Activated CD4-positive, CD25-positive, alpha-beta regulatory T cell treated with anti-CD3 and anti-CD28 coated beads, Interleukin-2, amount 50 U/mL, for 16 hours (primary cell): ENCODE measurements at places on chromosomes 6 and 20.

- DNase-seq, result no peak
These were observed 165.4 kb upstream of the FOXQ1 start for GRCh38 chr6:1146500-1146899.

GRCh38 chr6:136487759-136488425 is 62.3 kb downstream of the MAP7 start:
- no peak for DNase-seq

DNA sequence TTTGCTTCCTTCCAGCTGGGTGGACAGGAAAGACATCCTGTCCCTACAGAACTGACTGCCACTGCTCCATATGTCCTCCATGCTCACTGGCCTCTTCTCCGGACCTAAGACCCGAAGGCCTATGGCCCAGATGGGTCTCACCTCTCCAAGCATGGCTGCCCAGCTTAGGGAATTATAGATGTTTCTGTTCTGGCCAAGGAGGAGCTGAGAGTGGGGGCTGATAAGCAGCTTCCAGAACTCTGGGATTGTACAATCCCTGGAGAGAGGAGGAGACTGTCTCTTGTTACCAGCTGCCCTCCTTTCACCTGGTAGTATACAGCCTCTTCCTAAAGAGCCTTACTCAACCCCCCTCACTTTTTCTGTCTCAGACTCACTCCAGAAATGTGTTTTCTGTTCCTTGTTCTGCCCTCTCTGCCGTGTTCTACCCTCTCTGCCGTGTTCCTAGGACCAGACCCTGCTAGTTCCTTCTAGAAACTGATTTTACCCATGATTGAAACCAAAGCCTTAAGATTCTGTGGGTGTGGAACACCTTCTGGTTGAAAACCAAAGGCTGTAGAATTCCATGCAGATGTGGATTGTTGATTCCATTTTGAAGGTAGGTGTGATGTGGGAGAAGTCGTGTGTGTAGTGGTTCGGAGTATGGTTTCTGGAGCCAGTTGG is 28.7 kb downstream of the ANKS1A start:
- no peak for DNase-seq

DNA sequence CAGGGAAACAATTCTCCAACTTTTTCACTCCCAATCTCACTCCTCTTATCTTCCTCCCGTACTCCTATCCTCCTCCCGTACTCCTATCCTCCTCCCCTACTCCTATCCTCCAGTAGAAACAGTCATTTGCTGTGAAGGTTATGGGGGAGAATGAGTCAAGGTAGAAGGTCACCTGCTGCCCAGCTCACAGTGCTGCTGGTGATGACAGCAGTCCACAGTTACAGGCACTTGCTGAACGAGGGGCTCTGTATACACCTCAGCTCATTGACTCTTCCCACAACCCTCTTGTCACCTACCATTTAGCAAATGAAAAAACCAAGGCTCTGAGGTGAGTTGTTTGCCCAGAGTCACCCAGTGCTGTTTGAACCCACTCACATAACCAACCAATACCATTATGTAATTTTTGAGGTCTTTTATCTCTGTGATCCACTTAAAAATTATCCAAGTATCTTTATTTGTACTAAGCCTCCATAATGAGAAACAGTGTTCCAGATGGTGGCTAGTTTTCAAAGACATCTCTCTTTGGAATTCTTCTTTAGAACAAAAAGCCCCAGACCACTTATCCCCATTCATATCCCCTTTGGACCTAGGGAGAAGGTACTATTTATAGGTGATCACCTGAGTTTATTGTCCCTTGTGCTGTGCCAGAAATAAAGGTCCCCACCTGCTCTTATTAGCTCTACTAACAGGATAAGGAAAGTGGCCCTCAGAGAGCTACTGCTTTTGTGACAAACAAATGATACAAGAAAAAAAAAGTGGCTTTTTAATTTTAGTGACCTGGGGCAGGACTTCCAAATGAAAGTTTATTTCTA is 53.2 kb downstream of the PTPN1 start:
- DNase-seq, result no peak

GRCh38 chr6:17349427-17349826 is 44.0 kb upstream of the CAP2 start:
- DNase-seq, result no peak

- DNase-seq, result no peak
These were observed 371 bp downstream of the HMGN4 start for GRCh38 chr6:26538572-26538902.

DNA sequence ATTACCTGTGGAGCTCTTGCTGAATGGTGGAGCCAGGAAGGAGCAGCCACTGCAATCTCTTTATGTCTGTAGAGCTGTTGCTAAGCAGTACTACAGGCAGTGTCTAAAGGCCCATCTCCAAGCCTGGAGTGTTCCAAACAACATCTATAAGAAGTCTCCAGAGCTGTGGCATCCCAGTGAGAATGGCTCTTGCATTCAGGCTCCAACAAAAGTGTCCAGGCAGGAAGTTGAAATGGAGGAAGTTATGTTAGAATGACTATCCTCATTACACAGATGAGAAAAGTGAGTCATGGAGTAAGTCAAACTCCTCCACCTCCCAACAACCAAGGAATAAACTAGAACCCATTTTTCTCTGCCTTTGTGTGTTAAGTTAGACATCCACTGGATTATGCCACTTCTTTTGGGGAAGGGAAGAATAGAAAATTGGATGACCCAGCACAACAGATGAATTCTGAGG is 288.5 kb upstream of the STXBP5 start:
- no peak for DNase-seq

DNA sequence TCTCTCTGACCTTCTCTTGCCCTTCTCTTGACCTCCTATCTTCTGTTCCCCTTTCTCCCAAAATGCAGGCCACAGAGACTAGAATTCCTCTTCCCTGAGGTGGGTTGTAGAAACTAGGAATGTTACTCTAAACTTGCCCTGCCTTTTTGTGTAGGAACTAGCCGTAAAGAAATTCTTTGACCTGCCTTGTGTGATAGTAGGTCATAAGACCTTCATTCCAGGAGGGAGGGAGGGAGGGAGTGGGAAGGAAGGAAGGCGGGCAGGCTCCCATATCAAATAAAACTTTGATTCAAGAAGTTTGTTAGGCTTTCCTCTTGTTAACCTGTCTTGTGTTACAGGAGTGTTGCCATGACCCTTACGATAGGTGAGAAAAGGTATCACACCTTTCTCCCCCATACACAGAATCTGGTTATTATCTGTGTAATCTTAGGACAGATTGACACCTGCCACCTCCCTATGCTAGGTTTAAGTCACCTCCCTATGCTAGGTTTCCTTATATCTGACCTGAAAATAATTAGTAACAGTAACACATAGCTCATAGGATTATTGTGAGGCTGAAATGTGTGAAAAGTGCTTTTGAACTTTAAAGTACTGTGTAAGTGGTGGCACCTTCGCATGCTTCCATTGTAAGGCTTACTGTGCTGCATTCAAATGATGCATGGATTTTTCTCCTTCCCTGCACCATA is 32.6 kb upstream of the FUCA2 start:
- DNase-seq, result no peak
